A549 treated with Hydrocortisone at 1 μM for 4 hours (cell line): ENCODE measurements at places on chromosomes 7 and 10. TPM values are rescaled to one million over a fixed set of nuclear protein-coding genes. Genes with fewer than 3 reads are reported as not detected.

LRWD1 gene
- 26.3 to 29.9 TPM (median 29.2 TPM) in 5 replicates for total RNA-seq

PNPLA8 gene
- total RNA-seq = 13.1 to 22.0 TPM (median 15.9 TPM) in 5 replicates

WEE2 gene
- not detected in 5 replicates for total RNA-seq

MINPP1 gene
- total RNA-seq = 21.4 to 27.9 TPM (median 25.2 TPM) in 5 replicates

ATP6V0A4 gene
- 0.18 to 0.35 TPM (median 0.30 TPM) in 5 replicates for total RNA-seq
